ENCODE measurements at places on chromosomes 16 and 17. TPM values are rescaled to one million over a fixed set of nuclear protein-coding genes. Genes with fewer than 3 reads are reported as not detected.

DNA sequence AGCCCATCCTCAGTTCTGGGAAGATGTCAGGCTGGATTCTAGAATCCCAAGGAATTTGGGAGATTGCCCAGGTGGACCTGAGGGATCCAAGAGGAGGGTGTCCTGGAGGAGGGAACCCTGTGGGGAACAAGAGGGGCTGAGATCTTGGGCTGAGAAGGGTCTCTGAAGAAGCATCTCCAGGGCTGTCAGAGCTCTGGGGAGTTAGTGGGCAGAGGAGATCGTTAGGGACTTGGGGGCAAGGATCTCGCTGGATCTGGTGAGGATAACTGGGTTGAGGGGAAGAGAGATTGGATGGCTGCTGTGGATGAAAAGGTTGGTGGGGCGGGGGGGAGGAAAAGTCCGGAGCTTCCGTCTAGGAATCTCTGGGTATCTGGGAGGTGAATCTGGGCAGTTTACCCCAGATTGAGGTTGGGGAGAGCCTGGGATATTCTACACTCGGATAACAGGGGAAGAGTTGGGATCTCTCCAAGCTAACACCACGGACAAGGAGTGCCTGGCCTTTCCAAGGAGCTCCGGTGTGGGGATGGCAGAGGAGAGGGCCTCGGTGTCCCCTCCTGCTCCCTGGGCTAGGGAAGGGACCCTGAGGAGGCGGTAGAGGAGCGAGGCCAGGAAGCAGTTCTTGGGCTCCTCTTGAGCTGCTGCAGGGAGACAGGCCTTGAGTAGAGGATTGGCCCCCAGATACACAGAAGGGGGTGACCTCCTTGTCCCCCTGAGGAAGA, 1.7 kb downstream of the FBXL19 start:
- no peak for DNase-seq

GRCh38 chr17:64213995-64214811, 48.9 kb downstream of the TEX2 start:
- DNase-seq, result no peak

- DNase-seq, result peak; percentile 9
These were observed 64.6 kb upstream of the CRHR1 start for GRCh38 chr17:45719335-45720071.

DNA sequence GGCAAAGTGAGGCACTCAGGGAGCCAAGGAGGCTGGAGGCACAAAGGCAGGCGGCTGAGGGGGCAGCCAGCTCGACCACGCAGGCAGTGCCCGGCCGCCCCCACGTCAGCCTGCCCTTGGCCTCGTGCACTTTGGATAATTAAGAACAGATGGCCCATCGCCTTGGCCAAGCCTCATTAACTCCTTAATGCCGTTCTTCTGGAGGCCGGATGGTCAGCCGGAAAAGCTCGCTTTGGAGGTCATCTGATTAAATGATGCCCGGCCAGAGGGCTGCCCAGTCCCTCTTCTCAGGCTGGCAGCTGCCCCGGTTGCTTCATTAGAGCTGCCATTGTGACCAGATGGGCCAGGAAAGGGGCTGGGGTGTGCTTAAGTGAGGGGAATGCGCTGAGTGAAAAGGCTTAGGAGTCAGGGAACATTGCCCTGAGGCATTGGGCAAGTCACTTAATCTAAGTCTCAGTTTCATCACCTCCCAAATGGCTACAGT, 364.0 kb downstream of the NPIPA8 start:
- no peak for DNase-seq

DNA sequence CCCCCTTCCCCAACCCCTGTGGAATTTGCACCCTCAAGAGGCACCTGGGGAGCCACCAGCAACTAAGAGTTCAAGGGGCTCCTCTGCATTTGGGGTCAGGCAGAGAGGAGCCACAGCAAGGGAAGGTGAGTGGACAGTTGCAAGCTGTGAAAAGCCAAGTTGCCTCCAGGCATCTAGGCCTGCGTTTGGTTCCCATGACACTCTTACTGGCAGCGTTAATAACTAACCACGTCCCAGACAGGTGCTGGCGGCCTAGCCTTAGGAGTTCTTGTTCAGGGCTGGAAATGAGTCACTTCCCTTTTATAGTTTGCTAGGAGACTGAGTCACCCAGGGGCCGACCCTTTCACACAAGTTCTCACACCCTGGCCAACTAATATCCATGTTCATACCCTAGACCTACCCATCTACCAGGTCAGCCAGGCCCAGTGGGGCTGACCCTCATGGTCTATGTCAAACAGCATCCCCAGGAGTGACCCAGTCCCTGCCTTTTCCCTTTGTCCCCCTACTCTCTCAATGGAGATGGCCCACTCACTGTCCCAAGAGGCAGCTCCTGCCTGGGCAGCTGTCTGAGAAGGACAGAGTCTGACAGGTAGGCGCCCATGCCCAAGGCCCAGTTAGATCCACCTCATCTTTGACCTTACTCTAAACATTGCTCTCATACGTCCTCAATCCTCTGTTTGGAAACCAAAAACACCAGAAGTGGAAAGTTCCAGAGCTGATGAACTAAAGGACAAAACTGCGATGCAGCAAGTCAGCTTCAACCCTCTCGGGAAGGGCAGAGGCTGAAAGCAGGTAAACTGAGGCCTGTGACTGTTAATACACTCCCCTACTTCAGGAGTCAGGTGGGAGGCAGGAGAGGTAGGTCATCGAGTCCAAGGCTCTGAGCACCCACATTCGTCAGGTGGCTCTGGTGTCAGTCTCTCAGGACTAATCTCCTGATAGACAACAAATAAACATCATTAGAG, 300.6 kb downstream of the SOX9 start:
- peak; percentile 73 for DNase-seq

HSPB9 gene
- total RNA-seq, result 0.11 TPM

NAGS gene
- total RNA-seq, result 1.3 TPM

FOXF1 gene
- not detected for total RNA-seq

Measured in activated CD4-positive, alpha-beta T cell treated with anti-CD3 and anti-CD28 coated beads for 36 hours (primary cell).